Stimulated activated CD8-positive, alpha-beta memory T cell treated with anti-CD3 and anti-CD28 coated beads, Interleukin-7, amount 100 ng/mL, for 1 hour (primary cell): ENCODE measurements at places on chromosomes 3 and 15.

- DNase-seq, result no peak
Measured at GRCh38 chr3:128170866-128171516, 17.7 kb downstream of the EEFSEC start.

- DNase-seq, result no peak
Measured at GRCh38 chr3:41419809-41420208, 220.5 kb downstream of the CTNNB1 start.

DNA sequence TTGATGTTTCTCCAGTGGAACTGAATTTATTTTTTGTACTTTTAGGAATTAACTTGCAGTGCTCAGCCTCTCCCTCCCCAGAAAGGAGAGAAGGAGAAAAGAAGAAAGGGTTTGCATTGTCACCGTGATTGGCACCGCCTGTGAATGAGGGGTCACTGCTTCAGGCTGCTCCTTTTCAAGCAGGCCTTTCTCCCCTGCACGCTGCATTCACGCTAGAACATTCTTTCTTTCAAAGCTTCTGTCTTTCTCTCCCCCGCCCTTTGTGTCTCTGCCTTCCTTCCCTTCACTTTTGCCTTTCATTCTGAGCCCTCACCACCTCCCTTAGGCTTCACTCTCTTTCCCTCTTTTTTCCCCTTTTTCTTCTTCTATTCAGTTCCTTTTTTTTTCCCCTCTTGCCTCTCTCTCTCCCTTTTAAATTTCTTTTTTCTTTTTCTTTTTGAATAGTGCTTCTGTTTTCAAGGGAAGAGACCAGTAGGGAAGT lies 42.4 kb downstream of the ZNF710 start:
- DNase-seq, result no peak

DNA sequence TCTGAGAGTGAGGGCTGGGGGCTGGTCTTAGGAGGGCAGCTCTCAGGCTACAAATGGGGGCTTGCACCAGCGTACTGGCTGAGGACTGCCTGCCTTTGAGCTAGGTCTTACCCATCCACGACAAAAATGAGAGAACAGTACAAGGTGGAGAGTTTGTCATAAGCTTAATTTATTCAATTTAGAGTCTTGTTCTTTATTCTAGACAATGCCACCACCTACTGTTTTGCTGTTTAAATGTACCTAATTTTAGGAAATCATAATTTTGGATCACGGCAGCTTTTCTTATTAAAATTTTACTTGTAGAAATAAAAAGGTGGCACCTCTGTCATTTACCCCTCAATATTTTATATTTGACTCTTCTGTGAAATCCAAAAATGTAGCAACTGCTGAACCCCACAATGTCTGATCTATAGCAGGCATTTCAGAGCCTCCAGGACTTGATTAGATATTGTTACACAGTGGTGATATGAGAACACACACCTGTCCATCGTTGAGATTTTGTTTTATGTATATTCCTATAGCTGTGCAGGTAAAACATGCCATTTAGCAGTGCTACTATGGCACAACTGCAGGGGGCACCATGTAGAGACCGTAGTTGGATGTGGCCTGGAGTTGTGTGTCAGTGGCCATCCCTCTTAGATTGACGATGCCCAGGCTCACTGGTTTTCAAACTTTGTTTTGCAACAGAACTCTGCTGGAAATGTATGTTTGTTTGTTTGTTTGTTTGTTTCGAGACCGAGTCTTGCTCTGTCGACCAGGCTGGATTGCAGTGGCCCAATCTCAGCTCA lies 88.6 kb downstream of the SLCO3A1 start:
- DNase-seq, result no peak

GRCh38 chr15:42727750-42728381 lies 9.1 kb downstream of the CDAN1 start:
- no peak for DNase-seq

- DNase-seq, result no peak
Measured at GRCh38 chr3:18474202-18474601, 49.1 kb upstream of the SATB1 start.

DNA sequence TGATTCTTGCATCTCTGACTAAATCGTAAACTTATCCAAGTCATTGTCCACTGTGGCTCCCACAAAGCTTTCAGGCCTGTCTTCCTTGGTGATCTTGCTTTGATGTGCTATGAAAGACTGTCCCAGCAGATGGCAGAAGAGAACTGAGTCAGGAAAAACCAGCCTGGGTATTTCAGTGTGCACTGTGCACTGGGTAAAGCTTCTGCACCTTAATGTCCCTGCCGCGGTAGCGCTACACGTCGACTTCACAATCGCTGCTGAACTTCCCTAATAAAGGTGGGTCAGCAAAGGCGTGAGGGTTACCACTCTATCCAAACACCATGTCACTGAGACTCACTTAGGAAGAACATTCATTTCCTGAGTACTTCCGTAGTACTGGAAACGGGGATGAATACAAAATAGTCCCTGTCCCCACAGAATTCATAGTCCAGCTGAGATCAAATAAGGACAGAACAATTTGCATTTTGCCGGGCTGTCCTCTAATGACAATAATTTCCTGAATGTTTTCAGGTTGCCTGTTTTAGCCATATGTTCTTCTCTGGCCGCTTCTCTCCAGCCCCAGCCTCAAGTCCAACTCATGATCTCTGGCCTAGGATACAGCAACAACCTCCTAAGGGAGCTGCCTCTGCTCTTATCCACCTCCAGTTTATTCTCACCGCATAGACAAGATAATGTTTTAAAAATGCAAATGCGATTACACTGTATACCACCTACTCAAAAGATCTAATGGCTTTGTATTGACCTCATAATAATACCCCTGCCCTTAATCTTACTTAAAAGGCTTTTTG lies 83.6 kb upstream of the AKAP13 start:
- DNase-seq, result peak; percentile 36

DNA sequence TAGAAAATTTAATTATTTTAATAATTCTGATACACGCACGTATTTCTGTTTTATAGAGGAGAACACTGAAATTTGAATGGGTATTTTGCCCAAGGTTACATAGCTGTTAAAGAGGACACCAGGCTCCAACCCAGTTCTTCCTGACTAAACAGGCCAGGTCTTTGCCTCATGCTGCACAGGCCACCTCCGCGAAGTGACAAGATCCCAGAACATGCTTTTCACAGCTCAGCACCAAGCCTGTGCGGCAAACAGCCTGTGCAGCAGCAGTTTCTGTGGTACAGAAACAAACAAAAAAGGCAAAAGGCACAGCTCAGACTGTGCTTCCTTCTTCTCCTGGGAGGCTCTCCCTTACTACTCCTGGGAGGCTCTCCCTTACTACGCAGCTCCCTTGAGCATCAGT lies 6.5 kb downstream of the FOXL2 start:
- no peak for DNase-seq

DNA sequence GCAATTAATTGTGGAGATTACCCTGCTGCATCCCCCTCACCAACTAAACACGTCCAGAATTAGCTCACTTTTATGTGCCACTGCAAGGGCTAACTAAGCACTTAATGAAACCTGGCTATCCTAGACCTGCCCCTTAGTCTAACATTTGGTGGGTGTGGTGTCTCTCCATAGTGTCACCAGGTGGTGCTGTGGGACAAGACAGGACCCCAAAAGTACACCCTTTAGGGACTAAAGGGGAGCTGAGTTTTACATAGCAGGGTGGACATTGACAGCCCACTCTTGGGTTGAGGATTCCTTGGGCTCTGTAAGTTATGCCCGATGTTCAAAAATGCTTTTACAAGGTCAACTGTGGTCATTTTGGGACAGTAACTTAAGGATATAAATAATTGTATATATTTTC lies 5.7 kb downstream of the DUT start:
- no peak for DNase-seq

DNA sequence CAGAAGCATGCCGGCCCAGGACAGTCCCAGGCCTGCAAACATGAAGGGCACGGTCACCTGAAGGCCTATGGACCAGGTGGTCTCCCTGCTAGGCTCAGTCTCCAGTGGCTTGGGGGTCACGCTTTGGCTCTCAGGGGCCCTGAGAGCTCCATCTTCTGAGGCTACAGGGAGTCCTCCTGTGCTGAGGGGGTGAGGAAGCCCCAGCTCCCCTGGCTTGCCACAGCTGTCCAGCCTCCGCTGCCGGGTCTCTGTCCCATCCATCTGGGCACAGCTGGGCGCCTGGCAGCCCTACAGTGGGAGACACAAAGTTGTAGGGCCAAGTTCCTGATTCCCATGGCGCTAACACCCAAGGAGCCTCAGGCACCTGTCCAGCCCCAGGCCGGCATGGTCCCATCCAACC lies 16.0 kb downstream of the SLC41A3 start:
- no peak for DNase-seq
